ENCODE measurements at places on chromosomes 3 and 15. TPM values are rescaled to one million over a fixed set of nuclear protein-coding genes. Genes with fewer than 3 reads are reported as not detected.

DNA sequence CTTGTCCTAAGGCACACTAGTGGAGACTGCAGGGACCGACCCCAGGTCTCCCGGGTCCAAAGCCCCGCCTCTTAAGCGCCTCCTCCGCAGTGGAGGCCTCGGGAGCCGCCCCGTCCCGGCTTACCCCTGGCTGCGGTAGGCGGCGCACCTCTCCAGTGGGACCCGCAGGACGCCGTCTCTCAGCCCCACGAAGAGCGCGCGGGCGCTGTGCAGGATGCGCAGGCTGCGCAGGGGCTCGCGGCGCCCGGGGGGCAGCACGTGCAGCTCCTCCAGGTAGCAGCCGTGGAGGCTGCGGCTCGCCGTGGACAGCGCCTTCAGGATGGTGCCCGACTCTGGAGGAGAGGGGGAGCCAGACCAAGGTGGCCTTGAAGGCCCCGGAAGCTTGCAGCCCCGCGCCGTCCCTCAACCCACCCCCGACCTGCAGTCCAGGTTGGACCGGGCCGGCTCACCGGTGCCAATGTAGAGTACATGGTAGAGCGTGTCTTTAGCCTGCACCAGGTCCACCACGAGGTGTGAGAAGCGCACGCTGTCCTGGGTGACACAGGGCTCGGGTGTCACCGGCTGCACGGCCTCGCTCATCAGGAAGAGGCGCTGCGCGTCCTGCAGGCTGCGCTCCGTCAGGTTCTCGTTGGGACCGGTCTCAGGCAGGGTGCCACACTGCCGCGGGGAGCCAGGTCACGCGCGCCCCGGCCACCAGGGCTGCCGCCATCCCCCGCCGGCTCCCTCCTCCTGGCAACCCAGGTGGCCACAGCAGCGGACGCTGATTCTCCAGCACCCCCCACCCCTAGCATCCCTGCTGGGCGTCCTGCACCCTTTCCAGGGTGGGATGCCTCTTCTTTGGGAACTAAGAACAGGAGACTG lies 105.5 kb downstream of the SEMA5B start:
- no peak for DNase-seq

- DNase-seq: no peak
Observed at GRCh38 chr15:65342493-65342892, 35.3 kb downstream of the IGDCC3 start.

DNA sequence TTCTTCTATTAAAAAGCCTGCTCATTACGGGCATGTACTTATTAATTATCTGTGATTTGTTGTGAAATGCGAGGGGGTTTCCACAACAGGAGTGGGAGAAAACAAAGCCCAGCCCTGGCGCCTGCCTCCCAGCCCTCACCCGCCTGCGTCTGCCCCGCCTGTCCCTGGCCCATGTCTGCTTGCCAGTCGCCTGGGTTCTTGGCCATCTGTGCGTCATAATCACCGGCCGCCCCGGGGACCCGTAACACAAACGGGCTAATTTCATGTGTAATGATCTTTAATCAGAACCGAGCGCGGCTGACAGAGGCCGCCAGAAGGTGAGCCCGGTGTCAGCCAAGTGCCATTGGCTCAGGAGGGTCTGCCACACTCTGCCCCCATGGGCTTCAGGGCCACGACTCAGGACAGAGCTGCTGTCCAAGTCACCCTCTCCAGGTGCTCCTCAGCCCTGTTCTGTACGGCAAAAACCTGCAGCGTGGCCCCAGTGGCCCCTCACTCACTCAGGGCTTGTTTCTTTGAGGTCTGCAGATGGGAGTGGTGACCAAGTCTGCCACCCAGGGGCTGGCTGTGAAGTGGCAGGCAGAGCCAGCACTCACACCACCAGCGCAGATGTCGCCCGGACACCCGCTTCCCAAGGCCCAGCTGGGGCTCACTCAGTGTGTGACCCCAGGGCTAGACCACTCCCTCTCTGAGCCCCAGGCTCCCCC lies 28.8 kb upstream of the TMEM115 start:
- DNase-seq: no peak

Gene RETNLB
- not detected for total RNA-seq

Gene GREM1
- total RNA-seq: 294 TPM
